Fibroblast of skin of left quadriceps (primary cell): ENCODE measurements at places on chromosomes 4 and X.
A peak's percentile ranks its signal among the peaks of the same experiment; 100 is the strongest.

GRCh38 chr4:152971053-152971452 is 34.9 kb downstream of the FHDC1 start:
- DNase-seq = no peak

- DNase-seq = no peak
These were observed 150.1 kb downstream of the COMMD8 start for GRCh38 chr4:47313384-47313783.

DNA sequence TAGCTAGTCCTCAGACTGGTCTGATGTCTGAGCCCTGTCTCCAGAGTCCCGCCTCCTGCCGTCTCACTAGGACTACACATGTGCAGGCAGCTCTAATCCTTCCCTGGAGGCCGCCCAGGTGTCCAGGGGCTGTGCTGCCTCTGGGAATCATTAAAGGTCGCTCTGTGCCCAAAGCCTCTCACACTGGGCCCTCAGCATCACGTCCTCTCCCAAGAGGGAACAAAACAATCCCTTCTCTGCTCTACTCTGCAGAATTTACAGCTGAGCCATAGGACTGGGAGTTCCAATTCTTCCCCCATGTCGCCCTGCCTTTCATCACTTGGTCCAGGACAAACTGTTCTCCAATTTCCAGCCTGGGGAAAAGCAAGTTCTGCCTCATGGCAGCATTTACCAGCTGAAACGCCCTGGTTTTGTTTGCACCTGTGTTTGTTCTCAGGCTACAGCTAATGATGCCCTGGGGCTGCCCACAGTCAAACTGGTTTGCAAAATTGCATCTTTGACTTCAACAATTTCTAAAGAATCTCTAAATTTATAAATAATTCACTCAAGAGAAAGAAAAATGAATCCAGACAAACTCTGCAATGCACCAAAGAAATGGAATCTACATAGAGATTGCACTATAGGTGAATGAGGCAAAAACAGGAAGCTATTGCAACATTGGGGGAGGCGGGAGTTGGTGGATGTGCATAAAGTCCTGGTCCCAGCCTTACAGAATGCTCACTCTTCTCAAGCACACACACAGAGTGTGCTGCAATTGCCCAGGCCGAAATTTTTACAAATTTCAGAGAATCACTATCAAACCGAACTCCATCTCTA is 7.2 kb upstream of the MRFAP1 start:
- DNase-seq = peak; percentile 42

GRCh38 chrX:26783512-26784225 is 567.7 kb downstream of the MAGEB5 start:
- no peak for DNase-seq

GRCh38 chrX:109716431-109717028 is 16.5 kb downstream of the ACSL4 start:
- no peak for DNase-seq

- no peak for DNase-seq
These were observed 1.0 kb upstream of the DAPP1 start for GRCh38 chr4:99815597-99816011.

- no peak for DNase-seq
These were observed 112.7 kb downstream of the HNRNPD start for GRCh38 chr4:82261084-82261483.

DNA sequence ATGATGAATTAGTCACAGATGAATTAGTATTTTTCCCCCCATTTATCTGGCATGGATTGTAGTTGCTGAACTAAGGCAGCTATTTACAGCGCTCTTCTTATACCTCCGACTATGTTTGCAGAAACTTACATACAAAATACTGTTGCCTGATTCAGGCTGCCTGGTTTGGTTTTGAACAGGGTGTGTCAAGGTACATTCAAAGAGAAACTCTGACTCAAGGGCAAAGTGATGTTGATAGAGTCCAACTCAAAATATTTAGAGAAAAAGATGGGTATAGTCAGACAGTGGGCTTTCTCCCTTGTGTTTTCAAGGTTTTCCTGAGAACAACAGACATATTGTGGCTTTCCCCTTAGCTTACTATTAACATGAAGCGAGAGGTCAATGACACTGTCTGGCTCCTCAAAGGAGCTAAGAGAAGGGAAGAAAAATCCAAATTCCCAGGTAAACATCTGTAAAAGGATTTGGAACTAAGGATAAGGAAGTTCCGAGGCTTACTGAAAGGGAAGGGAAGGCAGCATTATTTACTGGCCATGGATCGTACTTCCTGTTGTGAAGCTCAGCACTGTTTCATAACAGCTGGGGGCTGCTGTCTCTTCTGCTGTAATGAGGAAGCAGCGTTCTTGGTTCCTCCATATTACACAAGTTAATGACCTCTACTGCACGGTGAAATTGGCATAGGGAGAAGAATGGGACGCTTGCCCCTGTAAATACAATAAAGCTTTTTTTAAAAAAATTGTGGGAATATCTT is 30.9 kb downstream of the FAM9C start:
- DNase-seq = no peak

GRCh38 chrX:2879670-2880069 is 49.5 kb downstream of the ARSD start:
- no peak for DNase-seq

GRCh38 chr4:169791062-169791461 is 33.3 kb upstream of the HPF1 start:
- no peak for DNase-seq

- peak; percentile 31 for DNase-seq
These were observed 90.6 kb downstream of the DCAF8L2 start for GRCh38 chrX:27680726-27681125.

DNA sequence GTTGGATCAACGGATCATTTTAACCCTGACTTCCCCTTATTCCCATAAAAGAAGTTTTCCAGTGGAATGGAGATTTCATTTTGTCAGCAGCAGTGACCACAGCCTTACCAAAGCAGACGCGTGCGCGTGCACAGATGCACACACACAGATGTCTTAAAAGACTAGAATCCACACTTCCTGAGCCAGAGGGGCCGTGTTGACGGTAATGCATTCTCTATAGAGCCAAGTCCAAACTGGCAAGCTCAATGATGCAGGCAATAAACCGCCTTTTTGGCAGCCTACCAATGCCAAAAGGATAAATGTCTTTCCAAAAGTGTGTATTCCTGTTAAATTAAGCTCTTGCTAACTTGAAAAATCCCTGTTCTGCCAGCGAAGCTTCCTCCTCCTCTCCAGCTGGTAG is 18.8 kb upstream of the CLDN34 start:
- DNase-seq = no peak

- DNase-seq = no peak
These were observed 124.4 kb downstream of the RELL1 start for GRCh38 chr4:37561803-37562207.

- no peak for DNase-seq
These were observed 67.9 kb downstream of the KLHL8 start for GRCh38 chr4:87152310-87153041.

DNA sequence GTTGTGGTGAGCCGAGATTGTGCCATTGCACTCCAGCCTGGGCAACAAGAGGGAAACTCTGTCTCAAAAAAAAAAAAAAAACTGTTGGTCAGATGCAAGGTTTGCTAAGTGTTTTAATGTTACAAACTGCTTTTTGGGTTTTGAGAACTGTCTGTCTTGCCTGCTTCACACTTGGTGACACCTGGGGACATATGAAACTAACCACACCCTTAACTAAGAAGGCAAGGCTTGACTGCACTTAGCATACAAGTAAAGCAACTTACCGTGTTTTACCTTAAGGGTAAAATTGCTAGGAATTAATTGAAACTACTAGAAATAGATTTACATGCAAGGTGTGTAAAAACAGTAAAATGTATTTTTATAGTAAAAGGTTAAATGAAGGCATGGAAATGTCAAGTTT is 180.4 kb downstream of the OR13H1 start:
- DNase-seq = no peak

- DNase-seq = no peak
These were observed 8.5 kb downstream of the NSG1 start for GRCh38 chr4:4395371-4395770.

DNA sequence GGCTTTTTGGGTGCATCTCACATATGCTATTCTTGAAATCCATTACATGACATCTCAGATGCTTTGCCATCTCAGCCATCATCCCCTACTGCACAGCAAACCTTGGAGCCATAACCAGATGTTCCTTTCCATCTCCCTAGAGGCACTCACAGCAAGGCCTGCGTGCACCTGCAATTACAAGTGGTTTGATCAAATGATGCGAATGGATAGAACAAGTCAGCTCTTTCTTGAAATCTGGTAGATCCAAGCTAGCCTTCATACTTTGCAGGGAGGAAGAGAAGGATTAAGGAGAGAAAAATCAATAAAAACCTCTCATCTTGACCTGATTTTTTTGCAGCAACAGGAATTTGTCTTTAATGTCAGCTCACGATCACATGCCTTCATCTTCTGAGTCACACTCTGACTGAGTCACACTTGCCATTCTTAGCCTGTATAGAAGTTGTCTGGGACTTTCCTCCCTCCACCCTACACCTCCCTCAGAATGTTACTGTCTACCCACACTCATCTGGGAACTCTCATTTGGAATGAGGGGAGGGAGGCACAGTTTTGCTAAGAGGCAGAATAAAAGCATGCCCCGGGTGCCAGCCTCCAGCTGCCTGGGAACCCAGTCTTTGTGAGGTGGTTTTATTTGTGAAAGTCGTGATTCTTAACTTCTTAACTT is 11.9 kb upstream of the TRIML1 start:
- peak; percentile 60 for DNase-seq

- no peak for DNase-seq
These were observed 8.3 kb downstream of the SEC24B start for GRCh38 chr4:109441862-109442458.

- no peak for DNase-seq
These were observed 141.5 kb upstream of the FRMPD4 start for GRCh38 chrX:11996810-11997209.

GRCh38 chr4:153453402-153453801 is 12.8 kb upstream of the TMEM131L start:
- DNase-seq = no peak

DNA sequence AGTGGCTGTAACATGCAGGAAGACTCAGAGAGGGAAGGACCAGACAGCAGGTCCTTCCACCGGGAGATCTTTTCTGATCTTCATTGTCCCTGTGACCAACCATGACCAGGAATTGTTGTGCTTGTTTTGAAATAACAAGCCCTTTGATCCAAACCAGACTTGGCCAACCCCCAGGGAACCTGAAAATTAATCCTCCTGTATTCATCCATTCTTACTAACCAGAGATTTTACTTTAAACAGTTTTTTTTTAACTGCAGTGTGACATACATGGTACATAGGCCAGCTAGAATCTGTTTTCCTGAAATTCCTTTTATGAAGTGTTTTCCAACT is 4.0 kb downstream of the WFS1 start:
- DNase-seq = no peak

DNA sequence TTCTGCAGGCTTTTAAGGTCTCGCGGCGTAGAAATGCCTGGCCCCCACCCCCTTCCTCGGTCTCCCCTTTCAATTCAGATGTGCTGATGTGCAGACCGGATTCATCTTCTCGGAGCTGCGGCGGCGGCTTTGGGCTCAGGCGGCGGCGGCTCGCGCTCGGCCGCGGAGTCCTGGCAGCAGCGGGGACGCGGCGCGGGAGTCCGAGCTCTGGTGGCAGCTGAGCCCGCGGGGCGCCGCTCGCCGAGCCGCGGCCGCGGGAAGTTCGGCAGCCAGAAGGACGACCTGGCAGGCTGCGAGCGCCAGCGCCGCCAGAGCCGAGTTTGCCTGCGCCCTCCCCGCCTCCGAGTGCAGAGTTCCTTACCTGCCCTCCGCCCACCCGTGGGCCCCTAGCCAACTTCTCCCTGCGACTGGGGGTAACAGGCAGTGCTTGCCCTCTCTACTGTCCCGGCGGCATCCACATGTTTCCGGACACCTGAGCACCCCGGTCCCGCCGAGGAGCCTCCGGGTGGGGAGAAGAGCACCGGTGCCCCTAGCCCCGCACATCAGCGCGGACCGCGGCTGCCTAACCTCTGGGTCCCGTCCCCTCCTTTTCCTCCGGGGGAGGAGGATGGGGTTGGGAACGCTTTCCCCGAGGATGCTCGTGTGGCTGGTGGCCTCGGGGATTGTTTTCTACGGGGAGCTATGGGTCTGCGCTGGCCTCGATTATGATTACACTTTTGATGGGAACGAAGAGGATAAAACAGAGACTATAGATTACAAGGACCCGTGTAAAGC is 448 bp downstream of the TLL1 start:
- no peak for DNase-seq

DNA sequence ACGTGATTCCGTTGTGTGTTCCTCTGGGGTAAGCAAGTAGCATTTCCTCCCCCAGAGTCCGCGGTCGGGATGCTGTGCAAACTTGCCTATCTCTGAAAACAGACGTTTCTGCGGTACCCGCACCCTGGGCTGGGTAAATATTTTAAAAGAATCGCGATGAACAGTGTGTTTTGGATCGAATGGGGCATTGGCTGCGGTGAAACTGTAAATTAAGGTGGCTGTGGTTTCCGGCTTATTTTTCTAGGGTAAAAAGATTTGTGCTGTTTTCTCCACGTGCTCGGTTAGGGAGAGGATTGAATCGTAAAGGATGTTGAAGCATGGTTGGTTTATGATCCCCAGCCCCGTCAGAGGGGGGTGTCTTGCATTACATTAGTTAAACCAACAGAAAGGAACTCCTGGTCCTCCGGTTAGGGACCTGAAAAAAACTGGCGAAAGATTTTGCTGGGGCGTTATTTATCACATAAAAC is 1.2 kb downstream of the HHIP start:
- DNase-seq = no peak

- DNase-seq = no peak
These were observed 23.7 kb upstream of the CPLX1 start for GRCh38 chr4:849478-850175.

DNA sequence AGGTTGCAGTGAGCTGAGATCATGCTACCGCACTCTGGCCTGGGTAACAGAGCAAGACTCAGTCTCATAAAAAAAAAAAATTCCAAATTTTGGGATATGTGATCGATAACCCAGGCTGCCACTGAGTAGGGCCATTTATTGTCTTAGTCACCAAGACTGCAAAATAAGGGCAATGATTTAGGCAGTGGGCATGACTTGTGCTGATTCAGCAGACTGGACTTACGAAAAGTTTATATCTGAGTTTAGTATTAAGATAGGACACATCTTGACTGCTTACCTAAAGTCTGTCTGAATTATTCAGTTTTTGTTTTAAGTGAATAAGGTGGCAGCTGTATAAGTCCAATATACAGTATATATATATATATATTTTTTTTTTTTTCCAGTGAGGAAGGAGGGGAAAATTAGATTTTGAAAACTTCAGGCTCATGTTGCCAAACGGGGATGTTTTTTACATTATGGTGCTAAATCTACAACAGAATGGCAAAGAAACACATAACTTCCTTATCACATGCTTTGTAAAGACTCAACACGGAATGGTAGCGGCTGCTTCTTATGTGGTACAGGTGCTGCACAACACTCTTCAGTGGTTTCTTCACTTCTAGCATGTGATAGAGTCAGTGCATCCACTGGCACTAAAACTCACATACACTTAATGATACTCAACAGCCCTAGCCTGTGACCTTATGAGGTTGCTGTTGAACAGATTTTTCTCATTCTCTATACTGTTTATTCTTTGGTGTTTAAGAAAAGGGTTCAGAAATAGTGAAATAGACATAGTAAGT is 6.5 kb downstream of the TEX13D start:
- no peak for DNase-seq

- DNase-seq = no peak
These were observed 6.5 kb downstream of the RNF150 start for GRCh38 chr4:141126769-141127168.

GRCh38 chr4:76544725-76545124 is 109.7 kb downstream of the SHROOM3 start:
- no peak for DNase-seq
